HAP-1 (cell line): ENCODE measurements at places on chromosomes 7 and 10.

DNA sequence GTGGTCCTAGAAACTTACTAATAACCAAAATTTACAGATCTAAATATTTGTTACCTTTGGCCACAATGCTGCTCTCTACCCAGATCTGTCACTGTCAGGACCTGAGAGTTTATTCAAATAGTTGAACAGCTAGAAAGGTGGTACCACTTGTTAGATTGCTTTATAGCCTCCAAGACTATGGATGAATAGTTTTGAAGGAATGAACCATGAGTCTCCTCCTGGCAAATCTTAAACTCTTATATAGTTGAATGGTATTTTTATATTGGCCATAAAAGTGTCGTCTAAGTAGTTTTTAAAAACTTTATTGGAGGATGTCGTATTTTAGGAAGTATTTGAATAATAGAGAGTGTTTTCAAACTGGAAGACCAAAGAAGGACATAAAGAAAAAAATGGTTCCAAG lies 178.7 kb downstream of the AHR start:
- DNase-seq, result no peak

DNA sequence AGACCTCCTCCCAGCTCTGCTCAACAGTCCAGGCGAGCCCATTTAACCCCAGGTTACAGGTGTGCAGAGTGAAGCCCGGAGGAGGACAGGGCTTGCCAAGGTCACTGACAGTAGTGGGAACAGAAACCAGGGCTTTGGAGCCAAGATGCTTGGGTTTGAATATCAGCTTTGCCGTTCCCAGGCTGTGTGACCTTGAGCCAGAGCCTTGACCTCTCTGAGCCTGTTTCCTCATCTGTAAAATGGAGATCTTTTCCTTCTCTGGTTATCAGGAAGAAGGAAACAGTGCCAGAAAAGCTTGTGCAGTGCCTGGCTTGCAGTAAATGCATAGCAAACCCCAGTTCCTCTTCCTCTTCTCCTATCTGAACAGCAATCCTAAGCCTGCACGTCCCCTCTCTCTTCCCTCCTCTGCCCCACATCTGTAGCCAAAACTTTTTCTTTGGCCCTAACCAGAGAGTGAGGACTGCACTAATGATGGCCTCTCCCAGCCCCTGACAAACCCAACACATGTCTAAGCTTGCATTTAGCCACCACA lies 21.4 kb upstream of the MLXIPL start:
- no peak for DNase-seq

- no peak for DNase-seq
Observed at GRCh38 chr10:52326382-52326781, 12.3 kb downstream of the DKK1 start.

- no peak for DNase-seq
Observed at GRCh38 chr10:14583252-14583651, 191.4 kb downstream of the FAM107B start.

DNA sequence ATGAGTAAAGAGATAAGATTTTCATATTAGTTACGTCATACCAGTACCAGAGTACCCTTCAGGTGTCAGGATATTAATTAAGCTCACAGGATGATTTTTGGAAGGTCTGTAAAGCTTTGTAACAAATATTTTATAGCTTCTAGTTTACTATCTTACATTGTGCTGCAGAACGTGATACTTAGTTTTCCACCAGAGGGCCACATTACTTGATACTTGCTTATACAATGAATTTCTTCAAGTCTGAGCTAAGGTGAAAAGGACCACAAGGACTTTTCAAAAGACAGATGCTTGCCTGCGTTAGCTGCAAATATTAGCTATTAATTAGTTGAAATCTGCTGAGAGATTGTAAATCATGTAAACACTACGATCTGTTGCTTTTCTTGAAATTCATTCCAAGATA lies 12.2 kb downstream of the FOXP2 start:
- no peak for DNase-seq

GRCh38 chr10:33155720-33156638 lies 178.5 kb downstream of the NRP1 start:
- DNase-seq, result no peak

- DNase-seq, result no peak
Observed at GRCh38 chr7:17456541-17456940, 158.1 kb downstream of the AHR start.
